Stimulated activated CD4-positive, alpha-beta T cell treated with anti-CD3 and anti-CD28 coated beads, TNF-alpha, amount 100 ng/mL, for 4 hours (primary cell): ENCODE measurements at places on chromosomes 6 and 20.

- no peak for DNase-seq
Measured at GRCh38 chr6:151317103-151317994, 74.0 kb downstream of the ZBTB2 start.

GRCh38 chr6:160130729-160131484 is 9.3 kb downstream of the SLC22A1 start:
- DNase-seq, result no peak

DNA sequence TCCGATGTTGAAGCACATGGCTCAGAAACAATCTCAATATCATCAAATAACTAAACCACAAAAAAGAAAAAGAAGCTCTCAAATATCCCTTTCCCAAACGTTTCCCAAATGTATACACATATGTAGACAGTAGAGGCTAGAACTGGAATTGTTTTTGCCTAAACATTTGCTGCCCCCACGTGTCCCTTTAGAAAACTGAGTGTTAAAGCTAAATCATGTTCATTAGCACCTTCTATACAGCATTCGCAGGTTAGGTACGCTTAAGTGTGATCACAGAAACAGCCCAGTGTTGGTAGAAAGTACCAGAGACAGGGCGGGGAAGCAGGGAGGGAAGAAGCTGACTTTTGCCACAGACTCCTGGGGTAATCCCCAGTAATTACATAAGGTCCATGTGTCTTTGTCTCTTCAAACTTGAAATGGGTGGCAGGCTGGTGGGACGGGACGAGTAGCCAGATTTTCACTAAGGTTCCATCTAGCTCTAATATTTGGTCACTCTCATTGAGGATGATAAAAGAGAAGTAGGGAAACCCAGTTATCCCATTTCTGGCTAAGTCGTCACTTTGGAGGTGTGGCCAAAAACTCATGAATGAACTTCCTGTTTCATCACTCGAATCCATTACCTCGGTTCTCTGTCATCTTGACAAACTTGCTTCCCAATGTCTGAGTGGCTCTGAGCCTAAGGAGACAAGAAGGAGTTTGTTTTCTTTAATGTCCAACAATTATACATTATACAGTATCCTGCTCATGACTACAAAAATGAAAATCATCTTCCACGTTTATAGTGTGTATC is 15.0 kb upstream of the TFAP2A start:
- no peak for DNase-seq

DNA sequence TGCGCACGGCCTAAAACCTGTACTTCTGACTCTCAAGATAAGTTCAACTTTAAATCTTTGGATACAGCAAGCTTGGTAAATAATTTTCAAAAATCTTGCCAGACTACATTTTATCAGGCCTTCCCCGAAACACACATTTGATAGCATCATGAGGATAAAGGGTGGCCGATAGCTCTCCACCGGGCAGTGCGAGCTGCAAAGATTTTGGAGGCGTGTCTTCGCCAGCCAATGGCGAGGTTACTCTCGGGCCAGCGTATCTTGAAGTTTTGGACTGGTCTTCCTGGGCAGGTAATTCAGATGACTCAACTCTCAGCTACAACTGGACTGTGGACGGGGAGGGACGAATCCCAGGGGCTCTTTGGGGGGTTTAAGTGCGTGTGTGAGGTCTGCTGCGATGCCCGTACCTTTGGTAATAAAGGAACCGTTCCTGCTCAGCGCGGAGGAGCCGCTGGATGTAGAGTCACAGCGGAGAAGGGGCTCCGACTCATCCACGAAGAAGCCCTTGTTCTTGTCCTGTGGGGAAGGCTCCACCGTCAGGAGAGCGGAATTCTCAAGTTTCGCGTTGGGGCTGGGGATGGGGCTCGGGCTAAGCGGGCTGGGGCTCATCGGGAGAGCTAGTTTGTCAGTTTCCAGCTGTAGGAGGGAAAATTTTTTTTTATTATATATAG is 75.3 kb downstream of the TNFRSF21 start:
- DNase-seq, result no peak
